Right ventricle myocardium superior (tissue), 1 donor: ENCODE measurements at places on chromosomes 5 and 9. TPM values are rescaled to one million over a fixed set of nuclear protein-coding genes. Genes with fewer than 3 reads are reported as not detected.

Gene SHOC1
- not detected for total RNA-seq

Gene ZNF300
- total RNA-seq: 0.54 TPM

DNA sequence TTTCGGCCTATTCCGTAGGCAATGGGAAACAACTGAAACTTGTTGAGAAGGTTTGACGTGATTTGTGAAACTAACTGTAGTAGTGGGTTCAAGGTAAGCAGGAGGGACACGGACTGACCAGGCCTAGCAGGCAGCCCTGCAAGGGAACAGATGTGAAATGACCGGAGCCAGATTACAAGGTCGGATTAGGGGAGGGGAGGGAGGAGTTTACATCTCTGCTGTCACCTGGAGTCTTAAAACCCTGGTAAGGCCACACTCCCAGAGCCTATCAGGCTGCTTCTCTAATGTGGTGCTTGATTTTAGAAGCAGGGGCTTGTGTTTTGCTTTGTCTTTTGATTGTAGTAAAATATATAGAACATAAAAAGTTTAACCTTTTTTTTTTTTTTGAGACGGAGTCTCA lies 3.5 kb upstream of the SPTAN1 start:
- no peak for DNase-seq

- DNase-seq: no peak
These were observed 179.0 kb downstream of the TAF11L14 start for GRCh38 chr5:17813214-17813613.

DNA sequence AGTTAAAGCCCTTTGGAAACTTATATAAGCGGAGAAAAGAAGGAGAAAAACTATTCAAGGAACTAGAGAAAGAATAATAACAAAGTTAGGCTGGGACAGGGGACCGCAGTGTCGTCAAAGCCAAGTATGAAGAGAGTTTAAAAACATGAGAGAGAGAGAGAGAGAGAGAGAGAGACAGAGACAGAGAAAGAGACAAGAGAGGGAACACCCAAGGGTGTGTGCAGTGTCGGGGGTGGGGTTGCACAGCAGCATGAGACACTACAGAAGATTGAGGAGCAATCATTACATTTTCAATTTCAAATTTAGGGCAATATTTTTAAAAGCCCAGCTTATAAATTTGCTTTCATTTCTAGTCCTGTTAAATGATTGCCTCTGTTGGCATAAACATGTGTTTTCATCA lies 74.3 kb downstream of the NNT start:
- DNase-seq: no peak

- DNase-seq: no peak
These were observed 19.0 kb downstream of the UNC13B start for GRCh38 chr9:35180801-35181200.

GRCh38 chr5:88693071-88693932 lies 189.7 kb downstream of the MEF2C start:
- no peak for DNase-seq

DNA sequence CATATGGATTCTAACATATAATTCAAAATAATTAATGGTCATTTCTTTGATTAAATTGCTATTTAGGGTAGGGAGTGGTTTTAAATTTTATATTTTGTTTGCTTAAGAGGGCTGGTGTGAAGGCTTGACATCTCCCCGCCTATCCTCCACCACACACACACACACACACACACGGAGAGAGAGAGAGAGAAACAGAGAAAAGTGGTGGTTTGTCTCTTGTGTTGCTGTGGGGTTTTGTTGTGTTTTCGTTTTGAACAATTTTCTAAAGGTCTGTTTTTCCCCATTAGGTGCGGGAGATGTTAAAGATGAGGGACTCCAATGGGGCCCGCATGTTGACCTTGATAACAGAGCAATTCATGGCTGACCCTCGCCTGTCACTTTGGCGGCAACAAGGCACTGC lies 161.9 kb downstream of the ZSWIM6 start:
- no peak for DNase-seq

DNA sequence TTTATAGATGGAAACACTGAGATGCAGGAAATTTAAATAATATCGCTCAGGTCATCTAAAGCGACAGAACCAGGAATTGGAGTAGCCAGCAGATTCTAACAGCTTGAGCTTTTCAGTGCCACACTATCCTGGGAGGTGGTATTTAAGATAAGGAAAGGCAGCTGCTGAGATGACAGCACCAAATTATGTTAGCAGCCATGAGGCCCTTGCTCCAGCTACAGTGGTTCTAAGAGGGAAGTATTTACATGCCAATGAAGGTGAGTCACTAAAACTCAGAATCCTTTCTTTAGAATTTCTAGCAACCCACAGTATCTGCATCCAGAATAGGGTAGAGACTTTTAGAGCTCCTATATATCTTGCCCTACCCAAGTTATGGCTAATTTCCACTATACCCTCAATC lies 127.0 kb upstream of the VLDLR start:
- no peak for DNase-seq

GRCh38 chr9:71001780-71002386 lies 119.5 kb downstream of the TRPM3 start:
- DNase-seq: no peak

- DNase-seq: no peak
These were observed 1609.7 kb upstream of the CDH9 start for GRCh38 chr5:28648108-28648507.

GRCh38 chr5:156802501-156802900 lies 47.6 kb upstream of the PPP1R2B start:
- no peak for DNase-seq

GRCh38 chr9:125043631-125044030 lies 99.7 kb downstream of the SCAI start:
- DNase-seq: no peak

- no peak for DNase-seq
These were observed 136.8 kb downstream of the TLE1 start for GRCh38 chr9:81552581-81552991.

- no peak for DNase-seq
These were observed 57.5 kb upstream of the MCCC2 start for GRCh38 chr5:71529682-71530081.

DNA sequence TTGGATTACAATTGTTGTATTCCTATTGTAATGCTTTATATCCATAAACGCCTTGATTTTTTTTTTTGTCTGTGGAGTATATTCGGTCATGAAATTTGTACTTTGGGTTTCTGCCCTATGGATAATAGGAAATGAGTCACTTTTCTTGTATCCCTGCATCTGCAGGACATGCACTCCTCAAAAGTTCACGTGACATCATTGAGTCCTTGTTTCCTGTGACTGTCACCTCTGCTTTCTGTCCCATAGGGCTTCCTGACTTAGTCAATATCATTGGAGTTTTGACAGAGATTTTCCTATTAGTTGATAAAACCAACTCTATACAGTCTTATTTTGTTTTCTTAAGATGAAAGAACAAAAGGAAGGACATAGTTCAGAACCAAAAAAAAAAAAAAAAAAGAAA lies 356.3 kb downstream of the MAT2B start:
- no peak for DNase-seq

DNA sequence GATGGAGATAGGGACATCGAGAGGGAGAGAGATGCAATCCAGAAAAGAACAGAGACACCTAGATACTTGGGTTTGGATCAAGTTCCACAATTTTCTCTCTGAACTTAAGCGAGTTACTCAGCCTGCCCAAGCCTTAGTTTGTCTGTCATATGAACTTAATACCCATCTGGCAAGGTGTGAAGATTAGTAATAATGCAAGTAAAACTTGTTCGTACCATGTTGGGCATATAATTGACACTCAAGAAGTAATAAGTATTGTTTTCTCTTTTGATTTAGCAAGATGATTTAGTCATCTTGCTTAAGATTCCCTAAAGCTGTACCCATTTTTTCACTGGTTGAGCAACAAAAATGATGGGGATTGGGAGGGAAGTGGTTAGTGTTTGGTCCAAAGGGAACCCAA lies 7.5 kb downstream of the RABGAP1 start:
- no peak for DNase-seq

DNA sequence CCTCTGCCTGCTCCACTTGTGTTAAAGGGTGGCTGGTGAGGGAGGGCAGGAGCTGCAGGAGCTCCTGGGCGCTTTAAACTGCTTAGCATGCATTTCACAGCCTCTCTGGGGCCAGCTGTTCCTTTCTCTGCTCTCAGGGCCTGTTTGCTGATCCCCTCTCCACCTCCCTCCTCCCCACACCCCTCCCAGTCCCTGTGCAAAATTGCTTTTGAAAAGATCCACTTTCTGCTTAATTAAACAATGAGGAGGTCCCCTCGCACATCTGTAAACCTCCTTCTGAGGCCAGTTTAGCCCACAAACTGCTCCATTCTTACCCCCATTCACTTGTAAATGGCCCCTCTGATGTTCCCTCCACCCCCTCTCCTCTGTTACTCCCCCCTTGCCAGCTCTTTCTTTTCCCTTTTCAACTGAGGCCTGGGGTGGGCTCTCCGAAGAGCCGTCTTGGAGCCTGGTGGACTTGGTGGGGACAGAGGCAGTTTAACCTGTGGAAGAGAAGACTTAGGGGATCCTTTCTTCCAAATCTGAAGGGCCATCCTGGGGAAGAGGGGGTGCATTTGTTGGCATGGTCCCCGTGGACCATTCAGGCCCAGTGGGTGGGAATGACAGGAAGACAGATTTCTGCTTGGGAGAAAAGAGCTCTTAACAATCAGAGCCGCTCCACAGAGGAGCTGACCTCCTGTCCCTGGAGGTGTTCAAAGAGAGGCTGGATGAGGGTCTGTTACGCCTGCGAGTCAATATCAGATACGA lies 12.0 kb downstream of the URM1 start:
- no peak for DNase-seq

DNA sequence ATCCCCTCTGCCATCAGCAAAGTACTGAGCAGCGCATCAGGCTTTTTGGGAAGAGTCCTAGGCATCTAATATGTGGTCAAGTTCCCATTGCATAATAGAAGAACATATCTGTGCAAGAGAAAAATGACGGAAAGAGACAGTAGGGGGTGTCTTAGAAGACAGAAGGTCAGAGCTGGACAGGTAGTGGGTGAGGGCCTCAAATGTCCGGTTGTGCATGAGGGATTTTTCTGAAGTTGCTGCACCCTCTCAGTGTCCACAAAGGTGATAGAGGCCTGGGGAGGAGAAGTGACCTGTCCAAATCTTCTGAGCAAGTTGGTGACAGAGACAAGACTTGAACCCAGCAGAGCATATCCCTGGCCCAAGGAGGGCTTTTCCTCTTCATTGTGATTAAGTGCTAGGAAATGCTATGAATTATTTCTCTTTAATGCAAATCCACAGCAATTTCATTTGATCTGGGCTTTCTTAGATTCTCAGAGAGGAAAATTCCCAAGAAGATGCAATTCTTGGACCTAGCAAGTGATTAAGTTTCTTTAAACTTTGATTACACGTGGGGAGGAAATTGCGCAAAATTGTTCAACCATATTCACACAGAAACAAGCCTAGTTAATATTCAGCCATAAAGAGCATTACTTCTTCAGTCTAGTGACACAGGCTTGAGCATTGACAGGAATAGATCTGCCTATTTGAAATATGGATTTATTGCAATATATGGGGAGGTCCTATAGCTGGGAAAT lies at the start of gene OR2S2:
TSS of gene OR2S2 (minus strand) at position 51 of the 734 bp plus-strand sequence. CDS start 56 bp downstream, outside the sequence.
- no peak for DNase-seq
